ENCODE measurements at places on chromosomes 16 and 17.

DNA sequence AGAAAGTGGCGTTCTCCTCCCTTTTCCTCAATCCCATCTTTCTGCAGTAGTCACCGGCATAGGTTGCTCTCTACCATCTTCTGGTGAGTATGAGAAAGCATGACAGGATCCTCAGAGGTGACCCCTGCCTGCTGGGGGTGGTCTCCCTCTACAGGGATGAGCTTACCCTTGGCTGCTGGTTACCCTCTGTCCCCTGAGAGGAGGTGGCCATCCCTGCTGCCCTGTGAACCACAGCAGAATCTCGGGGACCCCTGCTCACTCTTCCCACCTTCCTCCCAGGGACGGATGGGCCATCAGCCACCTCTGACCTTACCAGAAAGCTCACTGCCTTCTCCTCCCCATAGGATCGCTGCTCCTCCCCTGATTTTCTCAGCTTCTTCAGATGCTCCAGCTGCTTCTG, 7.8 kb downstream of the MEFV start:
- DNase-seq = no peak

GRCh38 chr17:17700251-17700969, 19.2 kb downstream of the RAI1 start:
- DNase-seq = no peak

GRCh38 chr17:72707881-72708280, 384.6 kb downstream of the SLC39A11 start:
- DNase-seq = no peak

GRCh38 chr17:63305857-63306256, 140.2 kb downstream of the CYB561 start:
- no peak for DNase-seq

- DNase-seq = no peak
Observed at GRCh38 chr16:895371-895770, 75.4 kb downstream of the LMF1 start.

DNA sequence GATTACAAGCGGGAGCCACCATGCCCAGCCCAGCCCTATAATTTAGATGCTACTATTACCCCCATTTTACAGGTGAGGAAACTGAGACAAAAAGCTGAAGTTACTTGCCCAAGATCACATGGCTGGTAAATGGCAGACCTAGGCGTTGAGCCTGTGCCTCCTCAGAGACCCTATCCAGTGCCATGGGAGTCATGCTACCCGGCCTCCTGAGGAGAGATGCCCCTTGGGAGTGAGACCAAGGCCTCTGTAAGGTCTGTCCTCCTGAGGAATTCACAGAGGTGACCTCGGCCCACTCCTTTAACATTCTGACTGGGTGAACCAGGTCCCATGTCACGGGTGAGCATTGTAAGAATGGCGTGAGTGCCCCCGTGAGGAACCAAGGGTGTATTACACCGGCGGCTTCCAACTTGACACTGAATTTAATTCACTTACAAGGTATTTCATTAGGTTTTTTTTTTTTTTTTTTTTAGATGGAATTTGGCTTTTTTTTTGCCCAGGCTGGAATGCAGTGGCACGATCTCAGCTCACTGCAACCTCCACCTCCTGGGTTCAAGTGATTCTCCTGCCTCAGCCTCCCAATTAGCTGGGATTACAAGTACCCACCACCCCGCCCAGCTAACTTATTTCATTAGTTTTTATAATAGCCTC, 95.7 kb downstream of the ABCC6 start:
- DNase-seq = peak; percentile 36

DNA sequence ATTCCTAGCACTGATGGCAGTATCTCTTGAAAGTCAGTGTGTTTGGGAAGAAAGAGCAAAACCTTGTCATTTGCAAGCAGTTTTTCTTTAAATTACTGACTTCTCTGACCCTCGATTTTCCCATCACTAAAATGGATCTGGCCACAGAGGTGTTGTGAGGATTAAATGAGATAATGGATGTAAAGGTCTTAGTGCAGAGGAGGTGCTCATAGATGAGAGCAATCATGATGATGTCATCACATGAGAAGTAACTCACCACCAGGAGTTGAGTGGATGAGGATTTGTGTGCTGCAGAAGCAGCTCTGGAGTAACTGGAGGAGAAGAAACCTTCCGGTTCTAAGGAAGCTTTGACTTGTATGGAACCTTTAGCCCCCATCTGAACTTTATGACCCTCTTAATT, 30.6 kb downstream of the PITPNM3 start:
- no peak for DNase-seq

GRCh38 chr17:40466298-40466971, 23.2 kb downstream of the IGFBP4 start:
- no peak for DNase-seq

DNA sequence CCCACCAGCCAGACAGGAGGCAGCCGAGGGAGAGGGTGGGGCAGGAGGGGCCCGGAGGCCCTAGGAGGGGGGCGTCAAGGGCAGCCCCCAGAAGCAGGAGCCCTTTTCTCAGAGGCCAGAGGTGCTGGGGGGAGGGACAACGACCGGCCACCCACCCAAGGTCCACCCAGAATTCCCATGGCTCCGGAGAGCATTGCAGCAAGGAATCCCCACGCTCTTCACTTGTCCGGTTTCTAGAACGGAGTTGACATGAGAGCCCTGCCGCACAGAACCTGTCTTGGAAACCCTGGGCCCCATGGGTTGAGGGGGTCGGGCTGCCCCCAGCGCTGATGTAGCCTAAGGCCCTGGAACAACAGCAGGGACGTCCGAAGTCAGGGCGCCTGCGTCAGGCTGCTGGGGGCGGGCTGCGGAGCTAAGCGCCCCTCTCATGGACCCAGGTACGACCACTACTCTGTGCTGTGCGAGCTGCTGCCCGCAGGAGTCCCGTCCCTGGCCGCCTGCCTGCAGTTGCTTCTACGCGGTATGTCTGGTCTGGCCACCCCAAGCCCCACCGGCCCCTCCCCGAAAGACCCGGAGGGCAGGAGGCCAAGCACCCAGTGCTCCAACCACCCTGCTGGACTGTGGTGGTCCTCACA, 11.2 kb downstream of the CYBC1 start:
- no peak for DNase-seq

GRCh38 chr16:55641430-55642056, 14.2 kb upstream of the SLC6A2 start:
- no peak for DNase-seq

DNA sequence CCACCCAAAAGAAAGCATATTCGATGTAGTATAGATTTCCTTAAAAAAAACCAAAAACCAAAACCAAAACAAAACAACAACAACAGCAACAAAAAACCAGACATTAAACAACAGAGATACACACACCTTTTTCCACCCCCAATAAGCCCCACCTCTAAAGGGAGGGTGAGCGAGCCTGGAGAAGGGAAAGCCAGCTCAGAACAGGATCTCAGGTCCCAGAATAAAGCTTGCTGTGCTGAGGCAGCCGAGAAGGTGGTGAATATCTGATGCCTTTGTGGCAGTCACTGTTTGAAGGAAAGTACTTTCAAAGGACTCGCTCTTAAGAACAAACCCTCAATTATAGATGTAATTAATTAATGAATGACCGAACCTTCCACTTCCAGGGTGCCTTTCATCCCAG, 470 bp downstream of the KRT23 start:
- no peak for DNase-seq

- no peak for DNase-seq
Observed at GRCh38 chr17:40574292-40574691, 9.0 kb upstream of the CCR7 start.

DNA sequence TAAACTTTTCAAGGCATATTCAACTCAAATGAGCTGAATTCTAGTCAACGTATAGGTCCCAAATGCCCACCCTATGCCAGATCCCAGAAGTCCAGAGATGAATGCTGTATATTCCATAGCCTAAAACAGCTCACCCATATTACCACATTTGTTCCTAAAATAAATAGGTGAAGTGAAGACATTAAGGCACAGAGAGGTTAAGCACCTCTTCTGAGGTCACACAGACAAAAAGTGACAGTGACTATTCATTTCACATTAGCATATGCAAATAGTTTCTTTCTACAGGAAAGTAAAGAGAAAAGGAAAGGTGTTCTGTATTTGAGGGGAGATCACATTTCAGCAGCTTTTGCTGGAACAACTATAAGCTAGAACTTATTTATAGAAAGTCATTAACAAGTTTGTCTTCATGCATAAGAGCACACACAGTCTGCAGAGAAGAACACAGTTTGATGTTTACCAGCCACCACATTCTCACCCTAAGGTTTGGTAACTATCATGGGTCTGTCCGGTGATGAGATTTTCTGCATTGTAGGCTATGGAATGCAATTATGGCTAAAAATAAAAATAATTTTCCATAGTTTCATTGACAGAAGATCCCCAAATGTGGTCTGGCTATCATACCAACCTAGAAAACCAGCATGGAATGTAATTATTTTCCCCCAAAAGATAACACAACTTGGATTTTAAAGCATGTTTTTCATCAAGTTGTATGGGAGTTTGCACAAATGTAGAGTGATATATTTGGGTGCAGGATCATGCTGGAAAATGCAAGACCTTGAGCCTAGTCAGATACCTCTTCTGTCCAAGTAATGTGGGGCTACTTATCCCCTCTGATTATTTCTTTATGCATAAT, 402.1 kb downstream of the UTP18 start:
- no peak for DNase-seq

DNA sequence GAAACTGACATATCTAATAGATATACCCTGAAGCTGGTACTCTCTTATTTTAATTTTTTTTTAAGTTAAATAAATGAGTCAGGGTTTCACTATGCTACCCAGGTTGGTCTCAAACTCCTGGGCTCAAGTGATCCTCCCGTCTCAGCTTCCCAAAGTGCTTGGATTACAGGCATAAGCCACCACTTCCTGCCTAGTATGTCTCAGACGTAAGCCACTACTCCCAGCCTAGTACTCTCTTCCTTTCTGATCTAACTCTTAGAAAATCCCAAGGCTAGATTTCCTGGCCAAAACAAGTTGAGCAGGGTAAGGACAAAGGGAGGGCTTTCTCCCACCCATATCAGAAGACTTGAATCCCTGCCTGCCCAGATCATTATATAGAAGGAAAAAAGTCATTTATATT, 33.7 kb downstream of the HOXB1 start:
- DNase-seq = no peak

GRCh38 chr16:23907457-23907902, 71.7 kb downstream of the PRKCB start:
- peak; percentile 35 for DNase-seq

DNA sequence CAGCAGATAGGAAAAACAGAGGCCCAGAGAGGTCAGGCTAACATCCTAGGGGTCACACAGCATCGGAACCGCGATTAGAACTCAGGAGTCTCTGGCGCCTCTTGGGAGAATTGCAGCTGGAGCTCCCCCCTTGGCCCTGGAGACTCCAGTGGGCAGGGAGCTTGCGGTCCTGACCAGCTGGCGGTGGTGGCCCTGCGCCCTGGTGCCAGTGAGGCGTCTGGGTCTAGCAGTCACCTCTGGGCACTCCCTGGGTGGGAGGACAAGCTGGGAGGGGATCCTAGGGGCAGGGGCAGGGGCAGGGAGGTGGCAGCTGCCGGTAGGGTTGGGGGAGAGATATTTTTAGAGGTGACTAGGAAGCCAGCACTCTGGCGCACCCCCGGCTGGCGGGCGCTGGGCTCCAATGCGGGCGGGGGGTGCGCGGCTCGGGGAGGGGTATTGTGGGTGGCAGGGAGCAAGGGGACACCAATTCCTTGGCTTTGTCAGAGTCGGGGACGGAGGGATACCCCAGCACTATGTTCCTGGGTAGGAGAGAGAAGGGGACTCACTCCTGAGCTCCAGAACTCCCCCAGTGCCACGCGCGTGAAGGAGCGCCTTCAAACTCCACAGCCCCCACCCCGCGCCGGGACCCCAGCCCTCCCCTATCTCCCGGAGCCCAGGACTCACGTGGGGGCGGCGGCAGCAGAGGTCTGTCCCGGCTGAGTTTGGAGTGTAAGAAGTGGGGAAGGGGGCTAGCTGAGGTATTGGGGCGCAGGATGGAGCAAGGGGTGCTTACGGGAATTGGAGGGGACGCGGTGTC, 584 bp downstream of the PHOSPHO1 start:
- DNase-seq = no peak

DNA sequence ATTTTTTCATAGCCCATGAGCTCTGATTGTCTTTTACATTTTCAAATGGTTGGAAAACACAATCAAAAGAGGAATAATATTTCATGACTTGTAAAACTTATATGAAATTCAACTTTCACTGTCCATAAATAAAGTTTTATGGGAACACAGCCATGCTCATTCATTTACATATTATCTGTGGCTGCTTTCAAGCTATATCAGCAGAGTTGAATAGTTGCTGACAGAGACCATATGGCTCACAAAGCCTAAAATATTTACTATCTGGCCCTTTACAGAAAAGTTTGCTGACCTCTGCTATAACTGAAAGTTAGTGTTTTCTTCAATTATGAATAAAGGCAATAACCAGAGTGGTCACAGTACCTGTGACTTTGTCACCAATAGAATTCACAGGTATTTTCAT, 128.2 kb upstream of the GNAO1 start:
- DNase-seq = no peak

GRCh38 chr17:80819422-80820164, 172.0 kb upstream of the CHMP6 start:
- no peak for DNase-seq

DNA sequence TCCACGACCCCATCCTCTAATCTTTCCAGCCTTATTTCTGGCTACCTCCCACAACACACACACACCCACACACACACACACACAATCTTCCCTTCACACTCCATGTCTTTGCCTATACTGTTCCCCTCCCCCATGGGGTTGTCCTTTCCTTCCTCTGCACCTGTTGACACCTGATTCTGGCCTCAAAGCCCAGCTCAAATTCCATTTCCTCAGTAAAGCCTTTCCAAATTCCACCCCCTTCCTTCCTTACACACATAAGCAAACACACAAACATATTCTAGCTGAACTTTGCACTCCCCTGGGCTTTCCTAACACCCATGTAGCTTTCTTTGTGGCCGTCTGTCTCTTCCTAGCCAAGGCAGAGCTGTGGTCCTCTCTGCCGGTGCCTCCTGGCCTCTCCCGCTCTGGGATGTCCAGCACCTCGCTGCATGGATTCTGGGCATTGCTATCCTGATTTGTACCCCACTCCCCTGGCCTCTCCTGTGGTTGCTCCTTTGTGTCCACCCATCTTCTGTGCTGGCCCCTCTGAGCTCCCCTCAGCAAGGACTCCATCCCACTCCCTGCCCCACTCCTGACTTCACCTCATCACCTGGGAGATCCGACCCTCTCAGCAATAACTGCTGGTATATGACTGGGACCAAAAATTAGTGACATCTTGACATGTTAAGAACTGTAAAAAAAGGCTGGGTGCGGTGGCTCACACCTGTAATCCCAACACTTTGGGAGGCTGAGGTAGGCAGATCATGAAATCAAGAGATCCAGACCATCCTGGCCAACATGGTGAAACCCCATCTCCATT, 8.4 kb upstream of the SRCIN1 start:
- peak; percentile 30 for DNase-seq

GRCh38 chr16:80060470-80060869, 459.9 kb upstream of the MAF start:
- no peak for DNase-seq

- no peak for DNase-seq
Observed at GRCh38 chr17:67725373-67725791, 7.6 kb downstream of the NOL11 start.

Data from DMS153 (cell line).